ENCODE measurements at places on chromosomes 1 and 21.

DNA sequence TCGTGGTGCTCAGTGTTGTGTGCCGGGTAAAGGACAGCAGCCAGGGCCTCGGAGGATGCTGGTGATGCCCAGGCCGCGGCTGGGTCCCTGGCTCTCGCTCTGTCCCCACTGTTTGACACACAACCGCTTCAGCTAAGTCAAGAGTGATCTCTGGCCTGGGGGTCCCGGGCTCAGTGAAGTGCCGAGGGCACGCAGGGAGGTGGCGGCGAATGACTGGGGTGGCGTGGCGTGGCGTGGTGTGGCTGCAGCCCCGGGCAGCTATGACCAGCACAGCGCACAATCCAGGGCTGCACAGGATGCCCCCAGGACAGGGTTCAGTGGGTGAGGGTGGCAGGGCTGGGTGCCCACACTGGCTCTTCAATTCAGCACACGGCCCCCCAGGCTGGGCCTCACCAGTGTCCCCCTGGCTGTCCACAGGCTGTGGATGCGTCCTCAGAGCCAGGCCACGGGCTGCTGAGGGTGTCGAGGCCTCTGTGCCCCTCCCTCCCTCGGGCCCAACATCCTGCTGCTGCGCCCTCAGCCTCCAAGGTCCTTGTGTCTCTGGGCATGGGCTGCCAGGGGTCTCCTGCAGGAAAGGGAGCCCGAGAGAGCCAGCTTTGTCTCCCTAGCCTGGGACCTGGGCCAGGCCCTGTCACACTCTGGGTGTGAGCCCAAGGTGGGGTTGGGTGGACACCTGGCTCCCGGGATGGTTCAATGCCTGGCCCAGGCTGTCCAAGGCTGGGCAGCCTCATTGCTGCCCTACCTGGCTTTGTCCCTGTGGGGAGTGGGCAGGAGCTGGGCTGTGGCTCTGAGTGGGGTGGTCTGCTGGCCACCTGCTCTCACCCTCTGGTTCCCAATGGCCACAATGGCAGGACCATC lies 12.0 kb upstream of the SKI start:
- no peak for DNase-seq

- DNase-seq, result peak; percentile 67
Observed at GRCh38 chr1:192805832-192806323, 3.0 kb upstream of the RGS2 start.

DNA sequence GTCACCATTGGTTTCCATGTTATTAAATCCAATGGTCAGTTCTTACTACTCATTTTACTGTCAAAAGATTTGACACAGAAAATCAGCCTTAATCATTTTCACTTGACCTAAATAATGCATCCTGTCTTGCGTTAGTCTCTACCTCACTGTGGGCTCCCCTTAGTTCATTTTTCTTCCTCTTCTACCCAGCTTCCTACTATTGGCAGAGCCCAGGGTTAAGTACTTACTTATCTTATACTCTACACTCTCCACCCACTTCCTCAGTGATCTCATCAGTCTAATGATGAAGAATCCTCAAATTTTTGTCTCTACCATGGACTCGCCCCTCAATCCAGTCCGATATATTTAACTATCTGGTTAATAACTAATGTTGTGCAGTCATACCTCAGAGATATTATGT lies 735.9 kb downstream of the KCNT2 start:
- DNase-seq, result no peak

- DNase-seq, result no peak
Observed at GRCh38 chr1:91596474-91596873, 95.8 kb downstream of the CDC7 start.

DNA sequence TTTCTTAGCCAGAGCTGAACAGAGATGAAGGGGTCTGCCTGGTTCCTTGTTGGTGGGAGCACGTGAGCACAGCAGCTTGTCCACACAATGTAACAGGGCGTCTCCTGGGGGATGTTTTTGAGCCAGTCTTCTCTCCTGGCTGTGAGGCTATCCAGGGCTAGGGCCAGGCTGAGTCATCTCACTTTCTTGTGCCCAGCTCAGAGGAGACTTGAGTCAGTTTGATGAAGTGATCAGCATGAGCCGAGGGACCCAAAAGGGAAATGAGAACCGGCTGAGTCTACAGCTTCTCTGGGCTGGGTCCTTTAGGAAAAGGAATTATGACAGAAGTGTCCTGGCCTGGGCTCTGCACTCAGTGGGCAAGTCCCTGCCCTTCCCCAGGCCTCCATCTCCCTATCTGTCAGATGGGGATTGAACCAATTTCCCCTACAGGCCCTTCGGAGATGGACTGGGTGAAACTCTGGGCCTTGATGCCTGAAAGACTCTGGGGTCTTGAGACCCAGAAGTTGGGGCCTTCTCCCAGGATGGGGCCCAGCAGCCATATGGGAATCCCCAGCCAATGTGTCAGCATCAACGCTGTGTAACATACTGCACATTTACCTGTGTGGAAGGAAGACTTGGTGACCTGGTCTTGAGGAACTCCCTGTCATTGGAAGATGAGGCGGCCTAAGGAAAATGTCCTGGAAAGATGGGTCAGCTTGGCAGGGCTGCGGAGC lies 36.6 kb downstream of the DMRTB1 start:
- DNase-seq, result no peak

GRCh38 chr1:36968730-36969129 lies 65.6 kb downstream of the GRIK3 start:
- DNase-seq, result peak; percentile 96

GRCh38 chr1:205082431-205082830 lies 1.8 kb downstream of the TMEM81 start:
- no peak for DNase-seq

DNA sequence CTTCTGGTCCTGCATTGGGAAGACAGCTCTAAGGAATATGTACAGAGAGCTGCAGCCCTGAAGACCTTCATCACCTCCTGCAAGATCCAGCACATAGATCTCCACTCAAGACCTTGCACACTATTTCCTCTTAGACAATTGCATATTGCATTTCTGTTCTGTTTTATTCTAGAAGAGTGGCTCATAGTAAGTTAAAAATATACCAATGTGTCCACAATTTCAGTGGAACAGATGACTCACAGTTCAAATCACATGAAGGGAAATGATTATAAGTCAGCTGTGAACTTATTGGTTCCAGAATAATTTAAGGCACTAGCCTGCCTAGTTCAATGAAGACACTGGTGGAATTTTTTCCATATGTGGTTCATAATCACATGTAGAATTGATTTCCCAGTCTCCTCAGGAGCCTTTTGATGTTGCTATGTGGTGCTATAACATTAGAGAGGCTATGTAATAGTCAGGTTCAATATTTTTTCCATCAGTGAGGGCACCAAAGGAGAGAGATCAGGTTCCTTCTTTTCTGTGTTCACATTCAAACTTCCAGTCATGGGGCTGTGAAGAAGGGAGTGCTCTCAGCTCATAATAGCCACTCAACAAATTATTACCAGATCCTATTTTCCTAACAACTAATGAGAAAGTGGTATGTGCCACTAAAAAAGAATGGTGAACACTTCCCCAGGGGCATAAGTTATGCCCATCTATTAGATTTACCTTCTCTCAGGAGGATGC lies 9.8 kb upstream of the AK5 start:
- no peak for DNase-seq

- DNase-seq, result no peak
Observed at GRCh38 chr1:51349862-51350261, 19.5 kb upstream of the TTC39A start.

DNA sequence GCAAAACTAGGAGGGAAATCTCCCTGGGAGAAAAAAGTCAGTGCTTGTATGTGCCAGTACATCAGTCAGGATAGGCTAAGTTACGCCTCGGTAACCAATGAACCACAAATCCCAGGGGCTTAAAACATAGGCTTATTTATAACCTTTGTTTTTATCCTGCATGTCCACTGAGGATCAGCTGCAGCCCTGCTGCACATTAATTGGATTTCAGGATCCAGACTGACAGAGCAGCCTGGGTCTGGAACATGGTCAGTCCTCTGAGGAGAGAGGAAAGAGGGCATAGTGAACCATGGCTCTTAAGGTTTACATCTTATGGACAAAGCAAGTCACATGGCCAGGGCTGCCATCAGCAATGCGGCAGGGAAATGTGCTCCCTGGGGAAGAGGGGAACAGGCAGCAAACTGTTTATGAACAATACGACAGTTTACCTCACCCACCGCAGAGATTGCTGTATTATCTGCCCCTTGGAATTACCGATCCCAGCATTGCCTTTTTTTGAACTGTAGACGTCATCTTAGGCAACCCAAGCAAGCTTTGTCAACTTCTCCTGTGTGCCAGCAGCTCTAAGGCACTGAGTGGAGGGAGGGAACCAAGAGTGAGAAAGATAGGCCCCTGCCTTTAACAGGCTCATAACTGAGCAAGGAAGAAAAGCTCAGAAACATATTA lies 9.1 kb upstream of the SPRR4 start:
- DNase-seq, result no peak

DNA sequence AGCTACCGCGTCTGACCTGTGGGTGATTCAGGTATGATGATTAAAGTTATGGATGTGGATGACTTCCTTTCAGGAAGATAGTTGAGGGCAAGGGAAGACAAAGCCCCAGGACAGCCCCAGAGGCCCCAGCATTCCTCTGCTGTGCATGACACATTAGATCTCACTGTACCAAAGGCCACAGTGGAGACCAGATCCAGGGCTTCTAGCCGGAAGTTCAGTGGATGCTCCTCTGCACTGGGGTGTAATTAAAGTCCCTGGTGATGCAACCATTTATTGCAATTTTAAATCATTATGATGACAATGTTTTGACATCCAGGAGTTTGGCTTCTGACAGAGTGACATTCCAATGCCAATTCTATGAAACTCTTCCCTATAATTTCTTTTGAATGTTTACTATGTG lies 5.0 kb downstream of the C4BPA start:
- DNase-seq, result no peak

GRCh38 chr1:75672528-75673393 lies 51.7 kb upstream of the ACADM start:
- no peak for DNase-seq

- DNase-seq, result no peak
Observed at GRCh38 chr21:38123626-38124025, 133.2 kb upstream of the KCNJ15 start.

DNA sequence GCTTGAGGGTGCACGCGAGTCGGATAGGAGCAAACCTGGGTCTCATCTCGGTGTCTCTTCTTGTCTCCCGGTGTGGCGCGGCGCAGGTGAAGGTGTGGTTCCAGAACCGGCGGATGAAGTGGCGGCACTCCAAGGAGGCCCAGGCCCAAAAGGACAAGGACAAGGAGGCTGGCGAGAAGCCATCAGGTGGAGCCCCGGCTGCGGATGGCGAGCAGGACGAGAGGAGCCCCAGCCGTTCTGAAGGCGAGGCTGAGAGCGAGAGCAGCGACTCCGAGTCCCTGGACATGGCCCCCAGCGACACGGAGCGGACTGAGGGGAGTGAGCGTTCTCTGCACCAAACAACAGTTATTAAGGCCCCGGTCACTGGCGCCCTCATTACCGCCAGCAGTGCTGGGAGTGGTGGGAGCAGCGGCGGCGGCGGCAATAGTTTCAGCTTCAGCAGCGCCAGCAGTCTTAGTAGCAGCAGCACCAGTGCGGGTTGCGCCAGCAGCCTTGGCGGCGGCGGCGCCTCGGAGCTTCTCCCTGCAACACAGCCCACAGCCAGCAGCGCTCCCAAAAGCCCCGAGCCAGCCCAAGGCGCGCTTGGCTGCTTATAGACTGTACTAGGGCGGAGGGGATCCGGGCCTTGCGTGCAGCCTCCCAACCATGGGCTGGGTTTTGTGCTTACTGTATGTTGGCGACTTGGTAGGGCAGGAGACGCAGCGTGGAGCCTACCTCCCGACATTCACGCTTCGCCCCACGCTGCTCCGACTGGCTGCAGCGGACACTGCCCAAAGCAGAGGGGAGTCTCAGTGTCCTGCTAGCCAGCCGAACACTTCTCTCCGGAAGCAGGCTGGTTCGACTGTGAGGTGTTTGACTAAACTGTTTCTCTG lies 5.1 kb downstream of the HLX start:
- no peak for DNase-seq

GRCh38 chr1:26771643-26772321 lies 16.0 kb upstream of the PIGV start:
- no peak for DNase-seq

DNA sequence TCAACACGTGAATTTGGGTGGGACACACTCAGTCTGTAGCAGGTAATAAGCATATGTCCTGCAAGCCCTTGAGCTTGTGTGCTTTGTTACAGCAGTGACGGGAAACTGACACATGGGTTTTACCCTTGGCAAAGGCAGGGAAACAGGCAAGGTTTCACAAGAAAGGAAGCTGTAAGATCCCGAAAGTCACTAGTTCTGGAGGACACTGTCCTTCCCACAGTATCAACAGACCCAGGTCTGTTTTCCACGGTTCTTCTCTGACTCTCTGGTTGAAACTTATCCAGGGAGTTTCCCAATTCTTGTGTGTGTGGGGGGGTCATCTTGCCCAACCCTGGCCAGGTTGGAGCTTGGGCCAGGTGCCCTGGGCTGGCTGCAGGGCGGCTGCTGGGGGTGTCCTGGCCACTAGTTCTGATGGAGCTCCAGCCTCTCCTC lies 29.3 kb upstream of the ZBTB21 start:
- DNase-seq, result no peak

DNA sequence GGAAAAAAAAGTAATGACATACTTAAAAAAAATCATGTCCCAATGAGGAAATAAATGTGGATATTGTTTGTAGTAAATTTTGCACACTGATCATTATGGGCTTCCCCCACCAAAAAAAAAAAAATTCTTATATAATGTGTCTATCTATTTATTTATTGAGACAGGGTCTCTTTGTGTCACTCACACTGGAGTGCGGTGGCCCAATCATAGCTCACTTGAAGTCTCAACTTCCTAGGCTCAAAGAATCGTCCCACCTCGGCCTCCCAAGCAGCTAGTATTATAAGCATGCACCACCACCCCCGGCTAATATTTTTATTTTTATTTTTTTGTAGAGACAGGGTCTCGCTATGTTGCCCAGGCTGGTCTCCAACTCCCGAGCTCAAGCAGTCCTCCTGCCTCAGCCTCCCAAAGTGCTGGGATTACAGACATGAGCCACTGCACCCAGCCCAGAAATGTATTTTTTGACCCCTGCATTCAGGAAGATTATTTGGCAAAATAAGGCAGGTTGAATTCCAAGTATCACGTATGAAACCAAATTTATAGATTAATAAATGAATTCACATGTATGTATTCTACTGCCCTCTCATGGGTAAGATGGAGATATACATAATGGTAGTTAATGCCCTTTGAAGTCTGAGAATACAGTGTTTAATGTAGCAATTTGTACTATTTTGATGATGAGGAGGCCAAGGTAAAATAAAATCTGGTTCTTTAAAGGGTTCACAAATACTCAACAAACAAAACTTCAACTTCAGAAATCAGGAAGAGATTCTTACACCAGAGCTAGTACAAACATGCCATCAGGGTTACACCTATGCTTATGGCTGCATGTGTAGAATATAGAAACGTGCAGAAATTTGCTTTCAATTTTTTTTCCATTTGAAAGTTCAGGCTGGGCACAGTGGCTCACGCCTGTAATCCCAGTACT lies 1.4 kb upstream of the DENND2C start:
- DNase-seq, result no peak

DNA sequence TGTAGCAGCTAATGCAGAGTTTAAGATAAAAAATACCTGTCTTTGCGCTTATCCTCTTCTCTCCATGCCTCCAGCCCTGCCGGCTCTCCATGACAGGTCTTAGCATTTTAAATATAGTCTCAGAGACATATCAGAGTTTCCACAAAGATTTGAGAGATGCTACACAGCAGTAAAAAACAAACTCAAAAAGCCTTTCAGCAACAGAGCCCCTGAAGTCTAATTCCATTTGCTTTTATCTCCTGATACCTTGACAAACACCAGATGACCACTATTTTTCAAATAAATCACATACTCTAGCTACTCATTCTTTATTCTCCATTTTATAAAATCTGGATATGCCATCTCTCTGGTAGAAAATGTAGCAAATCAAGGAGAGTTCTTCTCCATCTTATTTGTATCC lies 79.5 kb upstream of the LRRC53 start:
- no peak for DNase-seq

GRCh38 chr1:215064327-215064726 lies 18.2 kb upstream of the KCNK2 start:
- DNase-seq, result no peak
